ENCODE measurements at places on chromosomes 11 and 22. TPM values are rescaled to one million over a fixed set of nuclear protein-coding genes. Genes with fewer than 3 reads are reported as not detected.

DNA sequence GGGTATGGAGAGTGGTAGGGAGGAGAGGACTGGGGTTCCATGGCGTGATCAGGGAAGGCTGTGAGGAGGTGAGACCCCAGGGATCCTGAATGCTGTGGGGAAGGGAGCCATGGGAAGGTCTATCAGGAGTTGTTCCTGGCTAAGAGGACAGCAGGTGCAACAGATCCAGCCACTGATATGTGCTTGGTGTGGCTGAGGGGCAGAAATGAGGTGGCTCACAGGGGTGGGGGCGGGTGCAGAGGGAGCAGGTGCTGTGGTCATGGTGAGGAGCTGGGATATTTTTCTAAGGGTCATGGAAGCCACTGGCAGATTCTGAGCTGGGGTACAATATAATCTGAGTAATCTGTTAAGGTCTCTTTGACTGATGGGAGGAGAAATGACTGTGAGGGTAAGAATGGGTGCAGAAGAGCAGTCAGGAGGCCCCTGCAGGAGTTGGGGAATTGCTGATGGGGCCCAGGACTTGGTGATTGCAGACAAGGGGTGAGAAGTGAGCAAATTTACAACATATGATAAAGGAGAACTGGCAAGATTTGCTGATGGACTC is 31.3 kb upstream of the DMC1 start:
- DNase-seq: no peak

DNA sequence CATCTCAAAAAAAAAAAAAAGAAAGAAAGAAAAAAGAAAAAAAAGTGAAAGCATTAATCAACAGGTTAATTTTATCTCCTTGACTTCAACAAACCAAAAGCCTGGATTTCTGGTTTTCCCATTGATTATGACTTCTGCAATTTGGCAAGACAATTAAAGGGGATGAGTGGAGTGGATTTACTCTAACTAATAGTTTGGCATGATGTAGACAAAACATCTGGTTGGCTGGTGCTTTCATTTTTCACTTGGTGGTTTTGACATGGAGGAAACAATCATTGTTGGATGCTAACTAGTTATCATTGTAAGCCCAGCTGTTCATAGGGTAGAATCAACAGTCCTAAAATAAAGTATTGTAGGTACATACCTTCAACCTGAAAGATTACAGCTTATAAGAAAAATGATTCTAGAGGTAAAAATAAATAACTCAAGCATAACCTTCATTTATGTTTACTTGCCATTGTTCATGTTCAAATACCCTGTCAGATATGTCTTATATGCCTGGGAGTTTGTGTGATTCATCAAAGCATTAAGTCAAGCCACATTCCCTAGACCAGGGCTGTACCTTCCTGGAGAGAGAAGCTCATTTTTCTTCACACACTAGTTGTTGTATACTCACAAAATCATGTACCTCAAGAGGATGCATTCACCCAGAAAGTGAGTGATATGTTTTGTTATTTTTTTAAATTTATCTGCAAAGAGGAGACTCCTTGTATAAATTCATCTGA is 15.1 kb downstream of the FIBIN start:
- DNase-seq: no peak

DNA sequence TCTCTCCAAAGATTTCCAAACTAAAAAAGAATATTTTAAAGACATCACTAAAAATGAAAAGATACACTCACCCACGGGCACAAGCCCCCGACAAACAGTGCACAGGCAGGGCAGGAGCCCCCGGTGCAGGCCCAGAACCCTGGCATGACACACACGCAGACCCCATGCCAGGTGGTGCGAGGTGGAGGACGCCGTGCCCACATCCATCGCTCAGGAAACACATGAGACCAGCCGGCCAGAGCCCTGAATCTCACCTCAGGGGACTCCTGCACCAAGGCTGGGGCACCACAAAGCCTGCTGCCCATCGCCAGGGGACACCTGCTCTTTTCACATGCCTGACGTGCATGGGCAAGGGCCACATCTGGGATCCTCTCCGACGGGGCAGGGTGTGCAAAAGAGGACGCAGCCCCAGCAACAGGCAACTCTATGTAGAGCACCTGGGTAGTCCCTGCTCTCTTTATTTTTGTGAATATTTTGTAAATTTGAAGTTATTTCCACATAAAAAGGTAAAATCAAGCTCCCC is 13.4 kb downstream of the BRD1 start:
- no peak for DNase-seq

- DNase-seq: no peak
These were observed 237.8 kb downstream of the TTC28 start for GRCh38 chr22:28441720-28442263.

GRCh38 chr22:37533995-37534394 is 14.8 kb upstream of the CARD10 start:
- no peak for DNase-seq

GRCh38 chr11:35971841-35972422 is 28.1 kb downstream of the LDLRAD3 start:
- DNase-seq: no peak

- DNase-seq: no peak
These were observed 82.9 kb upstream of the TBCEL start for GRCh38 chr11:120941000-120941399.

GRCh38 chr22:21612858-21613257 is 17.0 kb downstream of the YDJC start:
- DNase-seq: no peak

- no peak for DNase-seq
These were observed 94.8 kb upstream of the PRDM11 start for GRCh38 chr11:45051621-45052020.

- DNase-seq: no peak
These were observed 5.3 kb downstream of the RNH1 start for GRCh38 chr11:501683-502287.

DNA sequence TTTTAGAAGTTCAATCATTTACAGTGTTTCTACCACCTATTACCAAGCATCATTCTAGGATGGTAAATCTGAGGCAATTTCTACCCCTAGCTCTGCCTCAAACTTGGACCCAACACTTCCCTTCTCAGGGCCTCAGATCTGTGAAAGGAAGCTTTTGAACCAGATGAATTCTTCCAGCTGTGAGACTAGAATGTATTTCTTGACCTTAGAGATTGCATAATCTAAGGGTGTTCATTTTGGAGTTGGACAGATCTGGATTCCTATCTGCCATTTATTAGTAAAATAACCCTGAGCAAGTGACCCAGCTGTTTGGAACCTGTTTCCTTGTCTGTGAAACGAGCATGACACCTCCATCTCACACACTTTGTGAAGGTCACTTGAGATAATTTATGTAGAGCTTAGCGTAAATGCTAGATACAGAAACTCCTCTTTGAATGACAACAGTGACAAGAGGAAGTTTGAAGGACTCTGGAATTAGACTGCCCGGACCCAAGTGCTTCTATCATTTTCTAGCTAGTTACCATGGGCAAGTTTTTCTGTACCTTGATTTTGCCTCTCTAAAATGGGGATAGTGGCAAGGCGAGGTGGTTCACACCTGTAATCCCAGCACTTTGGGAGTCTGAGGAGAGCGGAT is 3.8 kb upstream of the INTS5 start:
- DNase-seq: no peak

DNA sequence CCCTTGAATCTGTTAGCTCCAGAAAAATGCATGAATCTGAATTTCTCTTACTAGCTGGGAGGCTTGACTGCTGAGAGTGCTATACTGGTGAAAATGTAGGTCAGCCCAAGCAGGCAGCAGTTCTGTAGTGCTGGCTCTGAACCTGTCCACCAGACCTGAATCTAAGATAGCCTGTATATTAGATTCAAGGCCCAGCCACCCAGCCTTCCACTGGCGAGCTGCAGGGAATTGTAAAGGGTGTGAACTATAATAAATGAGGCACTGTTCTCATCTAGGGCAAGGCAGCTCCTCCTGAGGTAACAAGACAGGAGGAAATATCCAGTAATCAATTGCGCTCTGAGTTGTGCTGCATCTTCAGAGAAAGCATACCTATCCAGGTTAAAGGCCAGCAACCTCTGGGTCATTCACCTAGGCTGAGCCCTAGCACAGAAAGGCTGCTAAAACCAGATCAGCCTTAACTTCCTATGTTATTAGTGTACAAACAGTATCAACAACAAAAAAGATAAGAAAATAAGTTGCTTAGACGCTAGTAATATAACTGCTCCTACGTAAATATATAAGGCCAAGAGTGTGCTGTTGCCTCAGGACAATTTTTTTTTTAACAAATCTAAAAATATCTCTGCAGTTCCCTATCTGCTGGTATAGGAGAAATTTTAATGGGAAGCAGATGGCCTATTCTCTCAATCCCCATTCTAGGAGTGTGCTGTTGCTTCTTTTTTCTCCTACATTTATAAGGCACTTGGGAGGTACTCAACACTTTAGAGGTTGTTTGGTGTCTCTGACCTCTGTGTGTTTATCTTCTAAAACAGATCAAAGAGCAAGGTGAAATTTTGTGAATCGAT is 63.0 kb downstream of the RELT start:
- no peak for DNase-seq

GRCh38 chr22:28896611-28897010 is 13.2 kb downstream of the ZNRF3 start:
- no peak for DNase-seq

GRCh38 chr11:36156817-36157519 is 132.3 kb downstream of the COMMD9 start:
- no peak for DNase-seq

GRCh38 chr11:109000531-109000930 is 335.7 kb downstream of the DDX10 start:
- no peak for DNase-seq

GRCh38 chr22:39457198-39457555 is 365 bp downstream of the MGAT3 start:
- DNase-seq: no peak

DNA sequence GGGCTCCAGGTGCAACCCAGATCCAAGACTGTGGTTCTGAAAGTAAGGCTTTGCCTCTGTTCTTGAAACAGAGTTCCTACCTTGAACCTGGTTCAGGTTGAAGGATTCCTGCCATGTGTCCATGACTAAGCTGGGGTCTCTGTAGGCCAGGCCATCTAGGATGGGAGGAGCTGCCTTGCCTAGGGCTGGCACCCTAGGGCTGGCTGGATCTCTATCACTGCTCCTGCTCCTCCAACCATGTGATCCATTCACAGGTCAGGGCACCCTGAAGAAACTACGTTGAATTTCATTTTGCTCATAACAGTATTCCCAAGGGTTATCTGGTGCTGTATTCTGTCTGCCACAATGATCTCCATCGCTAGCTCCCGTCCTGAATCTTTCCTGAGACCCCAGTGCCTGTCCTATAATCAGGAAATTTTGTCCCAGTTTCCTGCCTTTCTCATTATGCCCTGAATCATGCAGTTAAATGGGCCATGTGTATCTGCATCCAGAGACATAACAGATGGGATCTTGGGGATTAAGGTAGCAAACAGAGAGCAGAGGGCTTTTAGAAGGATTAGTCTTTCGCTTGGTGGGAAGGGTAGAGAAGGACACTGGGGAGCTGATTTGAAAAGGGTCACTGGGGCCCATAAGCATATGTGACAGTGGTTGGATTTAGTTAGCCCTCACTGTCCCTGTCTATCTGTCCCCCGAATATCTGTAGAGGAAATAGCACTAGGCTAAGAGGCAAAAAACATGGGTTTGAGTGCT is 98.2 kb upstream of the MTMR2 start:
- no peak for DNase-seq

DNA sequence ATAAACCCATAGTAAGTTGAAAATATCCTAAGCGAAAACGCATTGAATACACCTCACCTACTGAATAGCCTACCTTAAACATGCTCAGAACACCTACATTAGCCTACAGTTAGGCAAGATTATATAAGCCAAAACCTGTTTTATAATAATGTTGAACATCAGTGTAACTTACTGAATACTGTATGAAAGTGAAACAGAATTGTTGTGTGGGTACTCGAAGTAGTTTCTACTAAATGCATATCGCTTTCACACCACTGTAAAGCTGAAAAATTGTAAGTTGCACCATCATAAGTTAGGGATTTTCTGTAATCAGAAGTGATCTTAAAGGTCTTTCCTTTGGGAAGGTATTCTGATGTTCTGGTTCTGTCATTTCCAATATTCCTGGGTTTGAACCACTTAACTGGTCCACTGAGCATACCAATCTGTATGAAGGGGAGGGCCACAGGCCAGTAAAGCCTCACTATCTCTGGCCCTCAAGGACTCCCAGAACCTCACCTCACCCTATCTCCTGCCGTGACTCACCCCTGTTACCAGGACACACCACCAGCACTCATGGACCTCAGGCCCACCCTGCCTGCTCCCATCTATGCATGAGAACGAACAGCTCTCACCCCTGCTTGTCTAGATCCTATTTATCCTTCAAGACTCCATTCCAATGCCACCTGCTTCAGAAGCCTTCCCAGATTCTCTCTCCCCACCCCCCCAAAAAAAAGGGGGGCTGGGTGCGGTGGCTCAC is 70.0 kb downstream of the NAT10 start:
- no peak for DNase-seq

DNA sequence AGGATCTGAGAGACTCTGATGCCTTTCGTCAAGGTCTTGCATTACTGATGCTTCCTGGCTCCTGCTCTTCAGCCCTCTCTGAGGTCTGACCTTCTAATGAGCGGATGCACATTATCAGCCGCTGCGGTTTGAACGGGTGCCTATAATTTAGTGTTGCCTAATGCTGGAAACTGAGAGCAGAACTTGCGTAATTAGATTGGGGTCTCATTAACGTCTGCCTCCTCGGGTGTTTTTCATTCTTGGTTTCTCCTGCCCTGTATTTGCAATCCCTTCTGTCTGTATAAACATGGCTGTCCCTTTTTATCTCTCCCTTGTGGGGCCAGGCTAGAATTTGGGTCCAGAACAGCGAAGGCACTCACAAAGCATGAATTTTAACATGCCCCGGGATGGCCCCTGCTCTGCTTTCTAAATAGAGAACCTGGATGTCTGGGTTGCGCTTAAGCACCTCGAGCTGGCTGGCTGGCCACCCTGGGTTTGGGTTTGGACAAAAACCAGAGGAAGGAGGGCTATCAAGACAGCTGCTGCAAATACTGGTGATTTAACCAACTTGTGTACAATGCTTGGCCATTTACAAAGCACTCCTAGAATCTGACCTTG is 118.6 kb downstream of the TIMP3 start:
- no peak for DNase-seq

The APOL2 gene
- total RNA-seq: 40.1 TPM

The SNX19 gene
- total RNA-seq: 101 TPM

The LDLRAD3 gene
- not detected for total RNA-seq

The B3GAT3 gene
- 72.3 TPM for total RNA-seq

The PLET1 gene
- total RNA-seq: not detected

The MEI1 gene
- total RNA-seq: 56.7 TPM

The PYGM gene
- 8.0 TPM for total RNA-seq

The VPREB1 gene
- not detected for total RNA-seq

The BIRC3 gene
- total RNA-seq: 68.1 TPM

The TSGA10IP gene
- total RNA-seq: not detected

The CASP12 gene
- total RNA-seq: not detected

The NTM gene
- total RNA-seq: not detected

Measured in naive thymus-derived CD4-positive, alpha-beta T cell (primary cell).